HT1080 (cell line): ENCODE measurements at places on chromosomes 5 and 9. TPM values are rescaled to one million over a fixed set of nuclear protein-coding genes. Genes with fewer than 3 reads are reported as not detected.

Gene CDC25C
- total RNA-seq: 14.0 and 15.5 TPM in 2 replicates

Gene RBM22
- total RNA-seq: 38.7 and 48.1 TPM in 2 replicates

Gene RANBP3L
- total RNA-seq: 0.18 and 0.50 TPM in 2 replicates

Gene TNFSF15
- total RNA-seq: 0.23 and 0.53 TPM in 2 replicates

Gene SHLD3
- 4.5 and 4.6 TPM in 2 replicates for total RNA-seq
